ENCODE measurements at places on chromosomes 3 and 15. TPM values are rescaled to one million over a fixed set of nuclear protein-coding genes. Genes with fewer than 3 reads are reported as not detected.

Gene MYRIP
- 1.5 TPM for polyA plus RNA-seq

Gene NR1I2
- 0.26 TPM for polyA plus RNA-seq

Gene PATL2
- polyA plus RNA-seq = 64.2 TPM

Gene GOLGA8Q
- polyA plus RNA-seq = 0.77 TPM

Gene PRR20G
- polyA plus RNA-seq = not detected

Gene ZCWPW2
- 0.35 TPM for polyA plus RNA-seq

Gene SETD2
- 15.1 TPM for polyA plus RNA-seq

Gene PLCB2
- polyA plus RNA-seq = 168 TPM

Gene GPR27
- polyA plus RNA-seq = 0.37 TPM

Gene ERC2
- polyA plus RNA-seq = 0.08 TPM

Gene CCR1
- polyA plus RNA-seq = 8.8 TPM

Gene SYNPR
- polyA plus RNA-seq = not detected

Gene CADM2
- polyA plus RNA-seq = 0.13 TPM

Gene ANKRD28
- 5.7 TPM for polyA plus RNA-seq

Gene PCOLCE2
- polyA plus RNA-seq = 8.9 TPM

Gene ZNF620
- polyA plus RNA-seq = 1.9 TPM

Gene GABRB3
- polyA plus RNA-seq = 0.09 TPM

Gene MME
- 1.3 TPM for polyA plus RNA-seq

Gene ADCY5
- polyA plus RNA-seq = 3.7 TPM

Gene ISL2
- 0.20 TPM for polyA plus RNA-seq

Gene CHCHD4
- polyA plus RNA-seq = 8.4 TPM

Gene LRRIQ4
- polyA plus RNA-seq = not detected

Gene ANKRD63
- not detected for polyA plus RNA-seq

Gene ZNF717
- 6.4 TPM for polyA plus RNA-seq

Gene MYH15
- 0.02 TPM for polyA plus RNA-seq

Gene CX3CR1
- 0.80 TPM for polyA plus RNA-seq

Gene SKOR1
- 0.06 TPM for polyA plus RNA-seq

Gene ARGFX
- polyA plus RNA-seq = not detected

Gene PLA2G4B
- polyA plus RNA-seq = 18.5 TPM

Gene CACNA2D2
- 0.24 TPM for polyA plus RNA-seq

Gene CADPS
- 0.38 TPM for polyA plus RNA-seq

Gene RBMS3
- 5.1 TPM for polyA plus RNA-seq

Gene SNX22
- 17.6 TPM for polyA plus RNA-seq

Gene C3orf22
- polyA plus RNA-seq = not detected

Gene CPEB1
- 0.47 TPM for polyA plus RNA-seq

Gene LRTM1
- polyA plus RNA-seq = 14.1 TPM

Gene IL16
- 114 TPM for polyA plus RNA-seq

Gene ITIH1
- 4.4 TPM for polyA plus RNA-seq

Gene ARPIN
- polyA plus RNA-seq = 3.1 TPM

Gene SPTSSB
- polyA plus RNA-seq = 0.52 TPM

Gene SSUH2
- 2.0 TPM for polyA plus RNA-seq
